Prostate gland (tissue), 2 donors: ENCODE measurements at places on chromosomes 1 and 21.

GRCh38 chr1:68528243-68528642, 31.4 kb upstream of the DEPDC1 start:
- no peak for DNase-seq
- no peaks in the 10 kb centered on the region for H3K36me3 ChIP-seq
- H3K4me3 ChIP-seq, result no peak overlapping the region
- no peaks in the 10 kb centered on the region for H3K27me3 ChIP-seq
- H3K27ac ChIP-seq, result no peak overlapping the region

DNA sequence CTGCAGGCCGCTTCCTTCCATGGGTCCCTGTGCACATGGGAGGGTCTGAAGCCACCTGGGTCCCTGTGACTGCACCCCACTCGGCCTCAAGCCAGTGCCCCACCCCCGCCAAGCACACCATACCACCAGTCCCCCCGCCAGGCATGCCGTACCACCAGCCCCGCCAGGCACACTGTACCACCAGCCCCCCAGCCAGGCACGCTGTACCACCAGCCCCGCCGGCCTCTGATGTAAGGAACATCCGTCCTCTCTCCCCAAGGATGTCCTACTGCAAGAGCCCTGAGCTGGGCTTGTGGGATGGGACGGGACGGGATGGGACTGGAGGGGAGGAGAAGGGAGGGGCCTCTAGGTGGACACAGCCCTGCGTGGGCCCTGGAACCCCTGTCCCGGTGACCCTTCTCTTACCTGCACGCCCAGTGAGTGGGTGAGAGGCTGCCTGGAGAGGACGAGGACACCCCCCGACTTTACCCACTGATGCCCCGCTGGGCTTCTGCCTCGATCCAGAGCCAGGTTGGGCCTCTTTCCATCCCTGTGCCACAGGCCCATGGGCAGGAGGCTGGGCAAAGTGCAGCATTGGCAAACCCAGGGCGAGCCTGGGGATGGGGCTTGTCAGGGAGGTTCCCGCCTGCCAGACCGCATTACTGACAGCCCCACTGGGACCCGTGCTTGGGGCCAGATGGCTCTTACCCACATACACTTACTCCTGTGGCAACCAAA, 40.8 kb upstream of the COL6A1 start:
- H3K27ac ChIP-seq, result no peak overlapping the region
- no peaks in the 10 kb centered on the region for H3K4me1 ChIP-seq
- H3K36me3 ChIP-seq, result no peaks in the 10 kb centered on the region
- H3K4me3 ChIP-seq, result no peak overlapping the region

- H3K27ac ChIP-seq, result peak overlapping the region; percentile 83
- peak; percentile 51 for DNase-seq
- H3K36me3 ChIP-seq, result no peaks in the 10 kb centered on the region
- no peaks in the 10 kb centered on the region for H3K27me3 ChIP-seq
- H3K4me1 ChIP-seq, result peaks cover 46% of the 10 kb centered on the region
Measured at GRCh38 chr1:10771789-10772188, 24.7 kb downstream of the CASZ1 start.

DNA sequence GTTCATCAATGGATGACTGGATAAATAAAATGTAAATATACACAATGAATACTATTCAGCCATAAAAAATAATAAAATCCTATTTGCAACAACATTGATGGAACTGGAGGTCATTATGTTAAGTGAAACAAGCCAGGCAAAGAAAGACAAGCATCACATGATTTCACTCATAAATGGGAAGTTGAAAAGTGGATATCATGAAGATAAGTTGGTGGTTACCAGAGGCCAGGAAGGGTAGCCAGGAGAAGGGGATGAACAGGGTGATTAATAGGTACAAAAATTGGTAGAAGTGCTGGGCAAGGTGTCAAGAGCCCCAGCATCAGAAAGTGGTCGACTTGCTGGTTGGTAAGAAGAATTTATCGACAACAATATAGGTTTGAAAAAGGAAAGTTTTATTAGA, 1.3 kb upstream of the PARK7 start:
- H3K27me3 ChIP-seq, result no peaks in the 10 kb centered on the region
- no peak overlapping the region for H3K27ac ChIP-seq
- DNase-seq, result no peak
- H3K4me1 ChIP-seq, result peaks cover 10% of the 10 kb centered on the region
- H3K4me3 ChIP-seq, result no peak overlapping the region

DNA sequence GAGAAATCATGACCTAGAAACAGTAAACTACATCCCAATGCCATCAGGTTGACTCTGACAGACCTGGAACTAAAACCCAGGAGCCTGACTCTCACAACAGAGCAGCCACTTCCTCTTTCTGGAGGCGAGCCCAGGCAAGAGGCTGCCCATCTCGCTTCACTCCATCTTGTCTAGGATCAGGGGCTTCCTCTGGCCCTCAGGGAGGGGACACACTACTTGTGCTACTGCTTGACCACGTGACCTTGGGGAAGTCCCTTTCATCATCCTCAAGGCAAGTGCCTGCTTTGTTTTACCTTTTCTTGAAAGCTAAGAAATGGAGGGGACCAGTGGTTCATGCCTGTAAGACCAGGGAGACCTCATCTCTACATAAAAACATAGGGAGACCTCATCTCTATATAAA, 2.6 kb upstream of the TENT5B start:
- peaks cover 2% of the 10 kb centered on the region for H3K4me1 ChIP-seq
- H3K27me3 ChIP-seq, result no peaks in the 10 kb centered on the region
- no peak overlapping the region for H3K4me3 ChIP-seq

- no peak overlapping the region for H3K27ac ChIP-seq
- H3K27me3 ChIP-seq, result no peaks in the 10 kb centered on the region
- H3K36me3 ChIP-seq, result no peaks in the 10 kb centered on the region
- peaks cover 3% of the 10 kb centered on the region for H3K4me1 ChIP-seq
- H3K4me3 ChIP-seq, result no peak overlapping the region
- no peak for DNase-seq
Measured at GRCh38 chr1:172326136-172326535, 94.3 kb upstream of the C1orf105 start.

- H3K4me1 ChIP-seq, result no peaks in the 10 kb centered on the region
- no peak for DNase-seq
- no peak overlapping the region for H3K4me3 ChIP-seq
- H3K27ac ChIP-seq, result no peak overlapping the region
- H3K36me3 ChIP-seq, result no peaks in the 10 kb centered on the region
Measured at GRCh38 chr1:193914871-193915270, 728.5 kb upstream of the B3GALT2 start.

GRCh38 chr1:102498929-102499328, 502.2 kb upstream of the OLFM3 start:
- H3K27me3 ChIP-seq, result no peaks in the 10 kb centered on the region
- H3K36me3 ChIP-seq, result no peaks in the 10 kb centered on the region
- no peak for DNase-seq

- H3K36me3 ChIP-seq, result no peaks in the 10 kb centered on the region
- DNase-seq, result peak; percentile 71
- H3K4me3 ChIP-seq, result no peak overlapping the region
- no peak overlapping the region for H3K27ac ChIP-seq
Measured at GRCh38 chr1:23528250-23528978, 2.6 kb downstream of the E2F2 start.

DNA sequence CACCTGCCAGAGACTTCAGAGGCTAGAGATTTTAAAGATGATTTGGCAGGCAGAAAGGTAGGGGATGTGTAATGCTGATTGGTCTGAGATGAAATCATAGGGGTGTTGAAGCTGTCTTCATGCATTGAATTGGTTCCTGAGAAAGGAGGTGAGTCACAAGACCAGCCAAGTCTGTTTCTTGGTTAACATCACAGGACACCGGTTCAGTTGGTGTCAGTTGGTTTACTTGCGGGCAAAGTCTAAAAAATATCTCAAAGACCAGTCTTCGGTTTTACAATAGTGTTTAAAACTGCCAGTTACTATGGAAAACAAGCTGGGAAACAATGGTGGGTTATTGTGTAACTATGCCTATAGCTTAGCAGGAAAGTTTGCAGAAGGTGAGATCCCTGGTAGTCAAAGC, 305.9 kb downstream of the BARHL2 start:
- peaks cover 4% of the 10 kb centered on the region for H3K27me3 ChIP-seq
- no peak overlapping the region for H3K4me3 ChIP-seq
- no peak for DNase-seq
- H3K27ac ChIP-seq, result no peak overlapping the region
- H3K4me1 ChIP-seq, result no peaks in the 10 kb centered on the region

DNA sequence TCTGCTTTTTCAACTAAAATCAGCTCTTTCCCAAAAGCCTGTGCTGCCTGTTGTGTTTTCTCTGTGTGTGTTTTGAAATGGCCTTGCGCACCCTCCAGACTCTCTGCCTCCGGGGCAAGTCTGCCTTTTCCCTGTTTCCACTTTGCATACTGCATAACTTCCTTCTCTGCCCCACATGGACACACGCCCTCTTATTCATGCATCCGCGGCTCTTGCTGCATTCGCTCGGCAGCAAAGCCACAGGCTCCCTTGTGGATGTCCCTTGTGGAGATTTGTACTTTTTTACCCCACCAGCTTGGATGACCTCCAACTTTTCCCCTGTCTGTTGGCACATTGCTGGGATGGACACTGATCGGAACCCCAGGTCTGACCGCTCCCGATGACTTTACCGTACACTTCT, 147.6 kb downstream of the ADSS2 start:
- H3K36me3 ChIP-seq, result no peaks in the 10 kb centered on the region
- H3K27ac ChIP-seq, result no peak overlapping the region
- no peaks in the 10 kb centered on the region for H3K27me3 ChIP-seq
- H3K4me1 ChIP-seq, result no peaks in the 10 kb centered on the region
- DNase-seq, result no peak
- no peak overlapping the region for H3K4me3 ChIP-seq

DNA sequence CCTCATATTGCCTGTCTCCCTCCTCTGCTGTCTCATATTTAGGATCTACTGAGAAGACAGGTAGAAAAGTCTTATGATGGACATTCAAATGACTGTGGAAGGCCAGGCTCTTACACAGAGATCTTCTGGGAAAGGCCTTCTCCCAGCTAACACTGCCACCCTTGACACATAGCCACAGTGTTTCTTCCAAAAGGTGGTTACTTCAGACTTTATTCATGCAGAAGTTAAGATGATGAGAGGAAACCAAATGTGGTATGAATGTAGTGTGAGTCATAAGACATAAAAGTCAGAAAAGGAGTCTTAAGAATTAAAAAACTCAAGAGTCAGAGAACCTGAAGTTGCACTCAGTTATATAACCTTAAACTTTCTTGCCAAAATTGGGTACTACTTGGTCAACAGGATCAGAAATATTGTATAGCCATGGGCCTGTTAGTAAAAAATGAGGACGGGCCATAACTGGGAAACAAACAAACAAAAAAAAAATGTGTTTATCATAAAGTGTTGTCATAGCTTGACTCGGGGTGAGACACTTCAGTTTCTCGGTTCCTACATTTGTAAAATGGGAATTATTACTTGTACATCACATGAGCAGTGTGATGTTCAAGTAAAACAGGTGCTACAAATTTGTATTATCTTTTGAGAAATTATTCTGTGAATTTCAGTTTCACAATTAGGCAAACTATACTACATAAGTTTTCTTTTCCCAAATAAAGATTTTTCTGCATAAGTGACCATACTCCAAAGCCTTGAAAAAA, 1.2 kb upstream of the DENND1B start:
- no peaks in the 10 kb centered on the region for H3K27me3 ChIP-seq
- DNase-seq, result no peak

DNA sequence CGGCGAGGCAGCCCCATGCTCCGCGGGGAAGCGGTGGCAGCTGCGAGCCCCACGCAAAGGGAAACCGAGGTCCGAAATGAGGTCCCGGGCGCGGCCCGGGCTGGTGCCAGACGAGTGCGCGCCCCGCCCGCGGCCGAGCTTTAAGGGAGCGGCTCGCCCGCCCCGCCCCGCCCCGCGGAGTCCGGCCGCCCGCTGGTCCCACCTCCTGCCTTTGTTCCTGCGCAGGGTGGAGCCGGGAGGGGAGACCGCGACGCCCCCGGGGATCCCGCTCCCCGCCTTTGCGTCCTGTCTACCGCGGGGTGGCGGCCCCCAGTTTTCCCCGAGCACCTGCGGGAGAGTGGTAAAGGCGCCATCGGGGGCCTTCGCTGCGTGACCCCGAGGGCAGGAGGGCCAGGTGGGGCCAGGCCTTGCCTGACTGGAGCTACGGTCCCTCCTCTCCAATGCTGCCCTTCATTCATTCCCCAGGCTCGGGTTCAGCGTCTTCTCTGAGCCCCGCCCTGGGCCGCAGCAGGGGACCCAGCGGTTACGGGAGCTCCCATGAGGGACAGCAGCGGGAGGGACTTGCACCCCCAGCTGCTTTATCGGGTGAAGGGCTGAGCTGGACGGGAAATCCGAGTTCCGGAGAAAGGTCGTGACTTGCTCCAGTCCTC, at the start of gene HES2:
HES2 (minus strand) TSS at position 116 of the 650 bp plus-strand sequence; CDS start at position 17, 99 bp downstream.
- no peak for DNase-seq
- H3K36me3 ChIP-seq, result no peaks in the 10 kb centered on the region
- no peak within 1 kb of the TSS for H3K27ac ChIP-seq
- peak within 1 kb of the TSS; percentile 39 for H3K4me3 ChIP-seq
- peaks cover 16% of the 10 kb centered on the region for H3K4me1 ChIP-seq
- no peaks in the 10 kb centered on the region for H3K27me3 ChIP-seq

DNA sequence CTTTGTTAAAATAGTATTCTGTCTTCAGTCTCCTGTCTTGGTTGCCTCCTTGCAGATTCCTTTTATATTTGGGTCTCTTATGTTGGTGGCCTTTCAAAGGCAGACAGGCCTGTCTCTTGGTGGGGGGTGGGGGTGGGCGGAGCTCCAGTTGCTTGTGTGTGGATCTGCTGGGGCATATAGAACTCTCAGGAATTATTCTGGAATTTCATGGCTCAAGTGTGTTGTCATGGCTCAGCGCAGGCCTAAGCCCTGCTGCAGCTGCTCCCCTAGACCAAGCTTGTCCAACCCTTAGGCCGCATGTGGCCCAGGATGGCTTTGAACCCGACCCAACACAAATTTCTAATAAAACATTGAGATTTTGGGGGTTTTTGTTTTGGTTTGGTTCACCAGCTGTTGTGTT, 8.0 kb downstream of the C1orf35 start:
- peaks cover 16% of the 10 kb centered on the region for H3K4me1 ChIP-seq
- no peak overlapping the region for H3K27ac ChIP-seq
- H3K4me3 ChIP-seq, result no peak overlapping the region
- DNase-seq, result no peak
- H3K36me3 ChIP-seq, result peaks cover 9% of the 10 kb centered on the region

DNA sequence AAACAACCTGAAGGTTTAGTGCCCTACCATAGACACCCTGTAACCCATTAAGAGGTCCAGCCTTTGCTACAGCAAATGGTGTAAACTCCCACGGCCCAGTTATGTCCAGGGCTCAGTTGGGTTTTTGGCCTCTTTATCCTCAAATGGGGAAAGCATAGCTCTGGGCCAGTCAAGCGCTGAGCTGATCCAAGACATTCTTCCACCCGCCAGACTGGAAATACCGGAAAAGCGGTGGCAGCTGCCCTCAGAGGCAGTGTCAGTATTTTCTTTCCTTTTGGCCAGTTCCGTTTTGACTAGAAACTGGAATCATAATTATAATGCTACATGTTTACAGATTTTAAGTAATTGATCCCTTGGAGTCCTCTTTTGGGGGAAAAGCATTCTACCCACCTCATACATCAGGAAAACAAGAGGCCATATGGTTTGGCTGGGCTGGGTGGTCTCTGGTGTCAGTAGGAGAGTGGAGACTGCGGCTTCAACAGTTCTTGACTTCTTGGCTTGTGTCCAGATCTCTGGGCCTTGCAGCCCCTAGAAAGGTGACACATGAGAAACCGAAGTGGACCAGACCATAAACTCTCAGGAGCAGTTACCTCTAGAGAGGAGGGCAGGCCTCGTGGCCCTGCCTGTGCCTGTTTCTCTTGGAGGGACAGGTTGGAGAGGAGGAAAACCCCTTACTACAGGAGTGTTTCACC, 30.2 kb upstream of the CLDN14 start:
- DNase-seq, result peak; percentile 91
- H3K36me3 ChIP-seq, result no peaks in the 10 kb centered on the region
- H3K4me1 ChIP-seq, result peaks cover 31% of the 10 kb centered on the region
- H3K27ac ChIP-seq, result peak overlapping the region; percentile 92

- H3K27ac ChIP-seq, result peak overlapping the region; percentile 63
- no peak for DNase-seq
- peak overlapping the region; percentile 48 for H3K4me3 ChIP-seq
Measured at GRCh38 chr1:204376919-204377799, 17.4 kb upstream of the PLEKHA6 start.
